ENCODE measurements at places on chromosomes 2 and 18.

DNA sequence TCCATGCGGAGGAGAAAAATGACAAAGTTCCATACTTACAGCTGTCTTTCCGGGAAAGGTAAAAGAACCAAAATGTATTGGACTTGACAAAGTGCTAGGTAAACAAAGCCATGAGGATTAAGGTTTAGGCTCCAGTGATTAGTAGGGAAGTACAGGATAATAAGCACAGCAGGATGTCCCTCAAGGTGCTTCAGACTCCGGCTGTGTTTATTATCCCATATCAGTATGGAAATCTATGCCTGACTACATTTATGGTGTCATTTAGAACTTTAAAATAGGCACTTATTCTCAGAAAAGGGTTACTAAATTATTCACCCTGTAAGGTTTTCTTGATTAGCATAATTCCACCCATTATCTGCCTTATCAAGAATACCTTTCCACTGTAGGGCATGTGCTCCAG lies 136.3 kb upstream of the CCDC68 start:
- DNase-seq = no peak

GRCh38 chr2:131010566-131010965 lies 82.7 kb downstream of the FAM168B start:
- no peak for DNase-seq

- DNase-seq = peak; percentile 40
Measured at GRCh38 chr2:174012347-174013314, 47.5 kb upstream of the SP3 start.

- DNase-seq = no peak
Measured at GRCh38 chr18:76553715-76554546, 58.9 kb upstream of the ZNF516 start.

- no peak for DNase-seq
Measured at GRCh38 chr2:55012672-55013484, 37.4 kb downstream of the RTN4 start.

DNA sequence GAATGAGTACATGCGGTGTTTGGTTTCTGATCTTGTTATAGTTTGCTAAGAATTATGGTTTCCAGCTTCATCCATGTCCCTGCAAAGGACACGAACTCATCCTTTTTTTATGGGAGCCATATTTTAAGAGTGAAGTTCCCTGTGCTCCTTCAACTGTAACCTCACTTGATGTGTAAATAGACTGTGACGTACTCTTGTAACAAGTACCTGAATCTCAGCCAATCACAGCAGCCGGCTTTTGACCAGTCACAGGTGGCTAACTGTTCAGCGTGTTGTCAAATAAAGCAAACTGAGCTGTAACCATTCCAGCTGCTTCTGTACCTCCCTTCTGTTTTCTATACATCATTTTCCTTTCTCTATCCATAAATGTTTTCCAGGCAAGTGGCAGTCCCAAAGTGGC lies 774.3 kb upstream of the HS6ST1 start:
- no peak for DNase-seq

GRCh38 chr2:96826546-96827278 lies 10.6 kb downstream of the CNNM3 start:
- no peak for DNase-seq

GRCh38 chr2:35785564-35785963 lies 570.0 kb upstream of the CRIM1 start:
- DNase-seq = no peak

DNA sequence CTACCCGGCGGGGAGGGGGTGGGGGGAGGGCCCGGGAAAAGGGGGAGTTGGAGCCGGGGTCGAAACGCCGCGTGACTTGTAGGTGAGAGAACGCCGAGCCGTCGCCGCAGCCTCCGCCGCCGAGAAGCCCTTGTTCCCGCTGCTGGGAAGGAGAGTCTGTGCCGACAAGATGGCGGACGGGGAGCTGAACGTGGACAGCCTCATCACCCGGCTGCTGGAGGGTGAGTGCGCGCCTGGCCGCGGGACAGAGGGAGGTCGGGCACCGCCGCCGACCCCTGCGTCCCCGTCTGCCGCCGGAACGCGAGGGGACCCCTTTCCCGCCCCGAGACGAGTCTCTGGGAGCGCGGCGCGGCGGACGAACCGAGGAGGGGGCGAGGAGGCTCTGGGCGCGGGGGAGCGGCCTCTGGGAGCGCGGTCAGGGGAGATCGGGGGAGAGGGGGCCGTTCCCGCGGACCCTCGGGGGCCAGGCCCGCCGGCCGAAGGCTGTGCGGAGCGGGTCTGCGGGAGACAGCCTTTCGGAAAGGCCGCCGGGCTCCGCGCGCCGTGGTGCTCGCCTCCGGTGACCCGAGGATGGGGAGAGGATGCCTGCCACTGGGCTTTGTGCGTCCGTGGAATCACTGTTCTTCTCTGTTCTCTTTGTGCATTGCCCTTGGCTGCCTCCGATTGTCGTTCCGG lies 463 bp downstream of the PPP1CB start:
- no peak for DNase-seq

GRCh38 chr2:64013053-64013452 lies 6.2 kb downstream of the VPS54 start:
- no peak for DNase-seq

DNA sequence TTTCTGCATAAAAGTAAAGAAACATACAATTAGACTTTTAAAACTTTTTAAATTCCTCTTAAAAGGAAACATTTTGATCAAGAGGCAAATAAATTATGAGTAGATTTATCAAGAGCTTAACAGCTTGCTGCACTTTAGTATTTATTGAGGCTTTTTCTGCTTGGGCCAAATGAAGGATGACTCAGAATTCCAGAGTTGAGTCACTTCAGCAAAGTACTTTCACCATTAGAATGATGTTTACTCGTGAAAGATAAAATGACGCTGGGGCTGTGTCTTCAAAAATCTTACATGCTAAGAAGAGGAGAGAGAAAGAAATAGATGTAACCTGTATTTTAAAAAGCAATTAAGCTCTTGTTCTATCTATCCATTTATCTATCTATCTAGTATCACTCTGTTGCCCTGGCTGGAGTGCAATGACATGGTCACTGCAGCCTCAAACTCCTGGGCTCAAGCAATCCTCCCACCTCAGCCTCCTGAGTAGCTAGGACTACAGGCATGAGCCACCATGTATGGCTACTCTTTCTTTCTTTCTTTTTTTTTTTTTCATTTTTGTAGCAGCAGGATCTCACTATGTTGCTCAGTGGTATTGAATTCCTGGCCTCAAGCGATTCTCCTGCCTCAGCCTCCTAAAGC lies 75.3 kb upstream of the RIOK3 start:
- DNase-seq = no peak

DNA sequence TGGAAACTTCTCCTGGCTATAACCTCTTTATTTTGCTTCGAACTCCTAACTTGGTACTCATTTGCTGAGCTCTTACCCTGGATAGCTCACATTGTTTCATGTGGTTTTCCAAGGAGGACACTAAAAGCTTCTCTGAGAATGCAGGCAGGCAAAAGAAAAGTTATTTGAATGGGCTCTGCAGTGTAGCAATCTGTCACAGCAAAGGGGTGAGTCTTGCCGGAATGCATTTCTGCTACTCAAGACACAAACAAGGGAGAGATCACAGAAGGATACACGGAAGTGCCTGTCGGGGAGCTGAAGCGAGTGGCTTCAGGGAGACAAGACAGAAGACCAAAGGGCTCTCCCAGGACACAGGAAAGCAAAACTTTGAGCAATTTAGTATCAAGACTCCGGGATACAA lies 265.4 kb downstream of the SS18 start:
- no peak for DNase-seq

DNA sequence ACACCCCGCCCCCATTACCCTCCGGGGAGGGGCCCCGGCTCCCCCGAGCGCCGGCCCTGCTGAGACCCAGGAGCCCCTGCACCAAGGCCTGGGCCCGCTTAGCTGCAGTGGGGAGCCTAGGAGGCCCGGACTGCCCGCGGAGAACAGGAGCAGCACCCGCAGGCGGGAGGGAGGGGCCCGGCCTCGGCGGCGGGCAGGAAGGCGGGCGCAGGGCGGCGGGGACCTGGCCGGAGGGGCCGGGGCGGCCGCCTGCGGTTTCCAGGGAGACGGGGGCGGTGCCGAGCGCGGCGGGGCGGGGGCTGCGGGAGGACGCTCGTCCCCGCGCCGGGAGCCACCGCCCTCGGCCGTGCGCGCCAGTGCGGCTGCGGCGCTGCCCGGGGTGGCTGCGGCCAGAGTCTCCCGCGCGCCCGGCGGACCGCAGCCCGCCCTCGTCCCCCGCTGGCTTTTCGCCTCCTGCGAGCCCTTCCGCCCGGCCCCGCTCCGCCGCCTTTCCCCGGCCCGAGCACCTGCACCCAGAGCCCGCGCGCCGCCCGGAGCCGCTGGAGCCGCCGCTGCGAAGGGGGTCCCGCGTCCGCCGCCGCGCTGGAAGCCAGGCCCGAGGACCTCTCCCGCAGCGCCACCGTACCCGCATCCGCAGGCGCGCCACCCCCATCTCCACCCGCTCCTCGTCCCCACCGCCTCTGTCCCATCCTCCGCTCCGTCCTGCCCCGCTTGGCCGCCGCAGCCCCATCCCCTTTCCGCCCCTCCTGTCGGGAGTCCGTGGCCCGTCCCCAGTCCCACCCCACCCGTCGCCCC lies 17.2 kb downstream of the GPC1 start:
- DNase-seq = no peak

GRCh38 chr2:88852753-88853402 lies 161.4 kb downstream of the RPIA start:
- no peak for DNase-seq

DNA sequence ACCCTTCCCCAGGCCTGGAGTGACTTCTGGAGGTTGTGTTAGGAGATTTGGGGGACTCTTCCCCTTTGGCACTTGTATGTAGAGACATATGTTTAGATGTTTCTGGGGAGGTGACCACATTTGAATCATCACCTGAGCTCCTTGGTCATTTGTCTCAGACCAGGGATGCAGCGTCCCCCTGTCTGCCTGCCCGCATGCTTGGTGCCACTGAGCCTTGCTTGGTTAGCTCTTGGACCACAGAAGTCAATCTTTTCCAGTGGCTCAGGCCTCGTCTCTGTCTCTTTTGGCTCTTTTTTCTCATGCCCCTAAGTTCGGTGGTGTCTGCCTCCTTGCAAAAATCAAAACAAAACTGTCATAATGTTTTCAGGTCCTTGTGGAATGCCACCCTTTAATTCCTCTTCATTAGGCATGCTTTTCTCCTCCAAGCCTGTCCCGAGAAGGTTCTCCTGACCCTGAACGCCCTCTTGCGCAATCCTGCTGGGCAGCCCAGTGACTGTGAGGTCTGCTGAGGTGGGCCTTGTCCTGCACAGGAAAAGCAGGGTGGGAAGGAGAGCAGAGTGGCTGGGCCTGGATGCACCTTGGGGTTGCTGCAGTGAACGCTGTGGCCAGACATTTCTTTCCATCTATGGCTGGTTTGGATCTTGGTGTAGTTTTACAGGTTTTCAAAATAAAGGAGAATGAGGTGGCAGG lies 24.9 kb downstream of the GLI2 start:
- no peak for DNase-seq
